GM12864 (cell line): ENCODE measurements at places on chromosomes 6 and 20.

- no peak for DNase-seq
Observed at GRCh38 chr6:82277686-82278085, 30.1 kb upstream of the IBTK start.

GRCh38 chr20:63252284-63252711 lies 2.0 kb downstream of the NKAIN4 start:
- no peak for DNase-seq

GRCh38 chr6:132937466-132937906 lies 123.1 kb downstream of the RPS12 start:
- DNase-seq: no peak

- no peak for DNase-seq
Observed at GRCh38 chr6:43277643-43278523, 20.2 kb upstream of the SLC22A7 start.

GRCh38 chr6:139819776-139820175 lies 445.3 kb upstream of the CITED2 start:
- no peak for DNase-seq

GRCh38 chr6:3366596-3367413 lies 90.0 kb downstream of the SLC22A23 start:
- DNase-seq: no peak

DNA sequence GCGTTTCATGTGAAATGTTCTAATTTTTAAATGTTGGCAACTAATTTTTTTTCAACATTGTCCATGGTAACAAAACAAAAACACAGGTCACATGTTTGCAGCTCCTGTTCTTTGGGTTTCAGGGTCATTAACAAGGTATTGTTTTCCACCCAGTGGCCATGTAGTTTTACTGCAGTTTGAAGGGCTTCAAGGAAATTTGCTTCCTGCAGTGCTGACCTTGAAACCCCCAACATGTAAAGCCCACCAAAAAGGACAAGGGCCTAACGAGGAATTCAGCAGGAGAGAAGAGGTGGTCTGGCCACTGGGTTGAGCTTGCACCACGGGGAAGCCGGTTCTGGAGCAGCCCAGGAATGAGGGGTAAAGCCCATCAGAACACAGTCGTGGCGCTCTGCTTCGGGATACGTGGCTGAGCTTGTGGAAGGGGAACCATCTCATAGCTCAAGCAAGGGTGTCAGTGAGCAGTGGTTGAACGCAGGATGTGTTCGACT lies 13.9 kb upstream of the KLHL31 start:
- DNase-seq: no peak

GRCh38 chr6:159914565-159914923 lies 23.8 kb downstream of the MAS1 start:
- DNase-seq: no peak

GRCh38 chr6:7906741-7907140 lies 3.8 kb downstream of the TXNDC5 start:
- DNase-seq: no peak

- no peak for DNase-seq
Observed at GRCh38 chr6:164195942-164196281, 781.4 kb downstream of the QKI start.

DNA sequence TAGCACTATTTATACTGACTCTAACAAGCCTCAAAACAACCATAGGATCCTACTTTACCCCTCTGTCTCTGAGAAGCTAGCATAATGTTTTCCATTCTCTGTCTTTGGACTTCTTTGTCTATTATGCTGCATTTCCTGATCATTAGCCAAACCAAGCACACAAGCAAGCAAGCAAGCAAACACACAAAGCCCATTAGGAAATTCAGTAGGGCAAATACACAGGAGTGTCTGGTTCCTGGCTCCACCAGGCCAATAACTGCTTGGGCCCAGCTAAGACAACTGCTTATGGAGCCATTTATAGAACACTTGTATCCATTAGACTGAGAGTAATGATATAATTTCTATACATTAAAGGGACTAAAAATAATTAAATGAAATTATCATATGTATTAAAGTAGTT lies 952.9 kb upstream of the EPHA7 start:
- no peak for DNase-seq

- no peak for DNase-seq
Observed at GRCh38 chr6:17475606-17476244, 82.3 kb downstream of the CAP2 start.
